ENCODE measurements at places on chromosomes 3 and 15. TPM values are rescaled to one million over a fixed set of nuclear protein-coding genes. Genes with fewer than 3 reads are reported as not detected.

The SLC12A1 gene
- polyA plus RNA-seq, result not detected

GRCh38 chr3:16311960-16312451 is 47.0 kb downstream of the OXNAD1 start:
- DNase-seq, result no peak

DNA sequence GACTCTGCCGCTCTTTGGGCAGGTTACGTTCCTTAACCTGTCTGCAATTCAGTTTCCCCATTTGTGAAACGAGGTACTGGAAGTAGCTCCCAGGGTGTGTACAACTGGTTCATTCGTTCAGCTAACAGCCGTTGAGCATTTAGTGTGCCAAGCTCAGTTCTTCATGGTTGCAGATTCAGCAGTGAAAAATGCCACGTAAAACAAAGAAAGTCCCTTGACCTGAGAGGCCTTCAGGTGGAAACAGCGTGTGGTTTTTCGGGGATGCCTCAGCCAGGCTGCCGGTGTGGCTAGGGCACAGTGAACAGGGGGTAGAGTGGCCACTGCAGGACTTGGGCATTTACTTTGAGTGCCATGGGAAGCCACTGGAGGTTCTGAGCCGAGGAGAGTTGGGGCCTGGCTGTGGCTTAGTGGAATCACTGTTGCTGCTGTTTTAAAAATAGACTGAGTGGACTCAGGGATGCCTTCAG is 4.7 kb downstream of the SYNM start:
- peak; percentile 48 for DNase-seq

The TERC gene
- 1.3 TPM for polyA plus RNA-seq

The CLEC3B gene
- polyA plus RNA-seq, result not detected

GRCh38 chr15:58549785-58550074 is 117.9 kb downstream of the LIPC start:
- DNase-seq, result no peak
